ENCODE measurements at places on chromosomes 6 and 20. TPM values are rescaled to one million over a fixed set of nuclear protein-coding genes. Genes with fewer than 3 reads are reported as not detected.

PDYN gene
- 0.55 TPM for polyA plus RNA-seq

CFB gene
- polyA plus RNA-seq, result 6.5 TPM

ADTRP gene
- 1.7 TPM for polyA plus RNA-seq

- DNase-seq, result no peak
Measured at GRCh38 chr20:12928755-12929401, 79.9 kb upstream of the SPTLC3 start.

DNA sequence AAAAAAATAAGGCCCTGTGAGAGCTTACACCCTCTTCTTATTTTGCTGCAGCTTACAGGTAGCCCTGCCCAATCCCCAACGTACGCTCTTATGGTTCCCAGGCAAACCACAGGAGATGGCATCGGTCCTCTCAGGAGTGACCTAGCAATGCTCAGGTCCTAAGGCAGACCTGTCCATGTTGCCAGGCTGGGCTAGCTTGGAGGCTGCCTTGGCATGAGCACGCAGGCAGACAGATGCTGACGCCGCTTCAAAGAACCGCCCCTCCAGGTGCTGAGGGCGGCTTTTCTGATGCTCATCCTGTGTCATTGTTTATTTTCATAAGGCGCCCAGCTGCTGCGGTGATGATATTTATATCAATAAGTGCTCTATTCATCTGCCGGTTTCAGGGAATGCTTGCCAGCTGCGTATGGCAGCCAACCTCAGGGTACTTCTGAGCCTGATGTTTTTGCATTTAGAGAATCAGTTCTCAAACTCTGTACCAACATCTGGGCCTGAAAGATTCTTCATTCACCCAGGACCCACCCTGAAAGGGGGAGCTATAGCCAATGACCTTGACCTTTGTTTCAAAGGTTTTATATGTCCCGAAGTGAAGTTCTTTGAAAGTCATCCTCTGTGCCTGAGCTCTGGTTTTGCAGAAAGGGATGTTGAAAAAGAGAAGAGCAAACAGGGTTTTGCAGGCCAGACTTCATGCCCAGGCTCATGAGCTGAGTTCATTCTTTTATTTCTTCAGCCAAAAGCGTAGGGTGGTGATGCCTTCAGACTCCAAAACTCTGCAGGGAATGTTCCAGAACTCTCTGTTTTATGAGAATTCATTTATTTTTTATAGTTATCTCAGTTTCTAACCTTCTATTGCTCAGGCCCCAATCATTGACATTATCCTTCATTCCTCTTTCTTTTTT lies 475.6 kb upstream of the CHD6 start:
- no peak for DNase-seq

GRCh38 chr6:10542213-10542612 lies 21.1 kb downstream of the GCNT2 start:
- DNase-seq, result no peak

GRCh38 chr6:128803911-128804310 lies 79.0 kb upstream of the LAMA2 start:
- no peak for DNase-seq

- DNase-seq, result peak; percentile 52
Measured at GRCh38 chr6:156658186-156658965, 118.8 kb upstream of the ARID1B start.

GRCh38 chr6:163585932-163586437 lies 171.5 kb downstream of the QKI start:
- no peak for DNase-seq

DNA sequence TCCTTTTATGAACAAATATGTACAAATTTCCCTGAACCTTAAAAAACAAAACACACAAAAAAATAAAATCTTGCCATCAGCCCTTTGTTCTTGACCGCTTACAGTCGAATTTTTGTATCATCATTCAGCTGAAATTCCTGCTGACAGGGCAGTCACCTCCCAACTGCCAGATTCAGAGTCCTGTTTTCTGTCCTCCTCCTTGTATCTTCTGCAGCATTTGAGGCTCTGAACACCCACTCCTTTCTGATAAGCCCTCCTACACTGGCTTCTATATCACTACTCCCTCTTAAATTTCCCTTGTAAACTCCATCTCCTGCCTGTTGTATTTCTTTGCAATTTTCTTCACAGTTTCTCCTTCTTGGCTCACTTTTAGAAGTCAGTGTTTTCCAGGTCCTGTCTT lies 77.8 kb upstream of the CCN6 start:
- no peak for DNase-seq

- DNase-seq, result no peak
Measured at GRCh38 chr6:56475736-56476457, 166.8 kb downstream of the DST start.

- DNase-seq, result no peak
Measured at GRCh38 chr6:75281653-75282052, 2.9 kb downstream of the TMEM30A start.
